ENCODE measurements at places on chromosomes 3 and 15. TPM values are rescaled to one million over a fixed set of nuclear protein-coding genes. Genes with fewer than 3 reads are reported as not detected.

The LMAN1L gene
- 6.2 TPM for total RNA-seq

The EPHB1 gene
- 3.4 TPM for total RNA-seq

GRCh38 chr15:91075739-91076138 lies 24.3 kb upstream of the SV2B start:
- H3K4me3 ChIP-seq = no peak overlapping the region
- H3K4me1 ChIP-seq = no peaks in the 10 kb centered on the region
- no peak overlapping the region for H3K27ac ChIP-seq
- H3K36me3 ChIP-seq = no peaks in the 10 kb centered on the region

The LRRIQ4 gene
- total RNA-seq = not detected

- no peak overlapping the region for H3K27ac ChIP-seq
- DNase-seq = no peak
- no peaks in the 10 kb centered on the region for H3K4me1 ChIP-seq
Measured at GRCh38 chr3:39592311-39593050, 125.0 kb downstream of the MOBP start.
